IMR-90 (cell line): ENCODE measurements at places on chromosomes 4 and X. TPM values are rescaled to one million over a fixed set of nuclear protein-coding genes. Genes with fewer than 3 reads are reported as not detected.

The HTN1 gene
- not detected in 2 replicates for total RNA-seq

The CSAG3 gene
- total RNA-seq, result not detected in 2 replicates

- no peak overlapping the region for H3K27ac ChIP-seq
- H3K27me3 ChIP-seq, result no peaks in the 10 kb centered on the region
- H3K4me1 ChIP-seq, result no peaks in the 10 kb centered on the region; the same call in 1 of the 2 replicates
- DNase-seq, result no peak
Measured at GRCh38 chr4:74093981-74094623, 4.9 kb downstream of the CXCL2 start.

DNA sequence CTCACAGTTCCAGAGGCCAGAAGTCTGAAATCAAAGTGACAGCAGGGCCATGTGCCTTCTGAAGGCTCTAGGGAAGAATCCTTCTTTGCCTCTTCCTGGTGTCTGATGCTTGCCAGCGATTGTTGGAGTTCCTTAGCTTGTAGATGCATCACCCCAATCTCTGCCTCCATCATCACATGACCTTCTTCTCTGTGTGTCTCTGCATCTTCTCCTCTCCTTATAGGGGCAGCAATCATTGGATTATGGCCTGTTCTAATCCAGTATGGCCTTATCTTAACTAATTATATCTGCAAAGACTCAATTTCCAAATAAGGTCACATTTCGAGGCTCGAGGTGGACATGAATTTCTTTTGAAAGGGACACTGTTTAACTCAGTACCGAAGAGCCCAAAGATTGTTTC is 71.7 kb upstream of the RAI2 start:
- no peak overlapping the region for H3K27ac ChIP-seq
- no peaks in the 10 kb centered on the region for H3K4me1 ChIP-seq
- no peak for DNase-seq
- no peak overlapping the region for H3K4me3 ChIP-seq

DNA sequence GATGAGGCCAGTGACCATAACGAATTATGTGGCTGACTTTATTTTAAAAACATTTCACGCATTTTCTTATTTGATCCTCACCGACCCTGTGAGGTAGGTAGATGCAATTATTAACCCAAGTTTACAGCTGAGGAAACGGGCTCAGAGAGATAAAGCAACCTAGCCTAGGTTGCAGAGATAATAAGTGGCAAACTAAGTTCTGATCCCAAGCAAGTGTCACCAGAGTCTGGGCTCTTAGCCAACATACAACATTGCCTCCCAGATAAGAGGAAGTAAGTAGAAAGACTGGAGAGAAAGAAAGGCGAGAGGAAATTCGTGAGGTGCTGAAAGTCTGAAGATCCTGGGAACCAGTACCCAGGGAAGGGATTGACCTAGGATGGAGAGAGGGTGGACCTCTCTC is 77.4 kb upstream of the GPR50 start:
- H3K36me3 ChIP-seq, result no peaks in the 10 kb centered on the region
- no peak for DNase-seq
- H3K4me3 ChIP-seq, result no peak overlapping the region
- no peaks in the 10 kb centered on the region for H3K4me1 ChIP-seq
- H3K27me3 ChIP-seq, result no peaks in the 10 kb centered on the region
